Fibroblast of skin of left biceps (primary cell): ENCODE measurements at places on chromosomes 1 and 21.
A peak's percentile ranks its signal among the peaks of the same experiment; 100 is the strongest.

GRCh38 chr21:39463308-39463707 is 11.5 kb downstream of the SH3BGR start:
- DNase-seq: no peak

- DNase-seq: no peak
Measured at GRCh38 chr1:85449356-85449755, 15.6 kb downstream of the DDAH1 start.

DNA sequence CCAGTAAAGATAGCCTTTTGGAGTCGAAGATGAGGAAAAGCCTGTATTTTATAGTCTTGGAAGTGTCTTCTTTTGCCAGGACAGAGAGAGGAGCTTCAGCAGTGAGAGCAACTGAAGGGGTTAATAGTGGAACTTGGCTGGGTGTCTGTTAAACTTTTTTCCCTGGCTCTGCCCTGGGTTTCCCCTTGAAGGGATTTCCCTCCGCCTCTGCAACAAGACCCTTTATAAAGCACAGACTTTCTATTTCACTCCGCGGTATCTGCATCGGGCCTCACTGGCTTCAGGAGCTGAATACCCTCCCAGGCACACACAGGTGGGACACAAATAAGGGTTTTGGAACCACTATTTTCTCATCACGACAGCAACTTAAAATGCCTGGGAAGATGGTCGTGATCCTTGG is at the start of gene VCAM1:
TSS of gene VCAM1 (plus strand) at position 253 of the 400 bp plus-strand sequence. CDS start at position 372, 119 bp downstream.
- DNase-seq: no peak

DNA sequence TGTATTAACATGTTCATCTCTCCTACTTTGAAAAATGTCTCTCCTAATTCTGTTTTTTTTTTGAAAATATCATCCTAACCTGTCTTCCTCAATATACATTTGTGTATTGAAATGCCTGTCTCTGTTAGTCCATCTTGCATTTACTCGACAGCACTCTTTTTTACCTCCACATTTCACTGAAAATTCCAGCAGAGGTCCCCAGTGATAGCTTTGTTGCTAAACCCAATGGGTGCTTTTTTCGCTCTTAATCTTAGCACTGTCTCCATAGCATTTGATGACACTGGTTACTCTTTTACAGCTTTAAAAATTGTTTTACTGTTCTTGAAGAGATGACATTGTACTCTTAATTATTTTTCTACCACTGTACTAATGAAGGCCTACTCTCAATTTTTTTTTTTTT is 10.8 kb downstream of the OSBPL9 start:
- DNase-seq: peak; percentile 28

DNA sequence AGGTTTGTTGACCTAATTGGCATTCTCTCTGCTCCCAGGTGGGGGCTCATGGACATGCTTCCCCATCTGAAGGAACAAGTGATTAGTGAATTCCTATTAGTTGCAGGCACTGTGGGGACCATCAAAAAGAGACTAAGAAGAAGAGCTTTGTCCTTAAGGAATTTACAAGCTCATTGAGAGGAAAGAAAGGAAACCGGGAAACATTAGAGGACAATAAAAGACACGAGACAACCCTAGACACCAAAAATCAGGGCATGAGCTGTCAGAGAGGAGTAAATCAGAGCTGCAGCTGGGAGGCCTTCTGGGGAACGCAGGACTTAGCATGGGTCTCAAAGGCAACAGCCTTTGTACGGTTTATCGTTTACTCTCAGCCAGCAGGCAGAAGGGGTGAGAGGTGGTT is 45.1 kb downstream of the BACE2 start:
- no peak for DNase-seq

DNA sequence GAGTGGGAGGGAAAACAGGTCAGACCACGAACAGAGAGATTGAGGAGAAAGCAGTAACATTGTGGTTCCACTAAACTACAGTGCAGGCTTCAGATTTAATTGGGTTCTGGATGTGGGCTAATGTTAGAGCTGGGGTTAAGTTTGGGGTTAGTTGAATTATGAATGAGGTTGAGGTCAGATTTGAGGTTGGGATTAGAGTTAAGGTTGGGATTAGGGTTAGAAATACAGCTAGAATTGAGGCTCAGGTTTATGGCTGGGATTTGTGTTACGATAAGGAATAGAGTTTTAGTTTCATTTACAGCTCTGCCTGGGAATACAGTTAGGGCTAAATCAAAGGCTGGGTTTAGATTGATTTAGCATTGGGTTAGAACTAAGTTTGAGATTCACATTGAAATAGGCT is 1.8 kb upstream of the VSIG8 start:
- no peak for DNase-seq

- no peak for DNase-seq
Measured at GRCh38 chr1:208194944-208195343, 49.2 kb downstream of the PLXNA2 start.

DNA sequence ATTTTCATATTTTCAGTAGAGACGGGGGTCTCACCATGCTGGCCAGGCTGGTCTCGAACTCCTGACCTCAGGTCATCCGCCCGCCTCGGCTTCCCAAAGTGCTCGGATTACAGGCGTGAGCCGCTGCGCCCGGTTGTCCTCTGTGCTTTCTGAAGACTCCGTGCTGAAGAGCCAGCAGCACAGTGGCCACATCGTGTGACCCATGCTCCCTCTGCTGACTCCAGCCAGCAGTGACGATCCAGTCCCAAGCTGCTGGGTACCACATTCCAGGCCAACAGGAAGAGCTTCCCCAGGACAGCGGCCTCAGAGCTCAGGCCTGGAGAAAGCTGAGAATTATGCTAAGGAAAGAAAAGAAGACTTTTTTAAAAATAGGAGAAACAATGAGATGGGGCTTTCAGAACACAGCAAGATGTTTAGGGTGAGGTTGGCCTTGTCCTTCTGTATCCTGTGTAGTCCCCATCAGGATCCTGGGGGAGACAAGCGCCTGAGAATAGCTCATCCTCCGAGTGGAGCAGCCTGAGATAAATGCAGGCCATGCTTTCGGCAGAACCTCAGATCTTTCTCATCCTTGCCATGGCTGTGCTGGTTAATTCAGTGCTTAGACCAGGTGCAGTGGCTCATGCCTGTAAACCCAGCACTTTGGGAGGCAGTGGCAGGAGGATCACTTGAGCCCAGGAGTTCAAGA is 207.1 kb downstream of the SLC35F3 start:
- DNase-seq: no peak

GRCh38 chr1:14660801-14661200 is 62.3 kb downstream of the KAZN start:
- DNase-seq: no peak

GRCh38 chr21:23402929-23403520 is 2204.3 kb downstream of the MRPL39 start:
- DNase-seq: no peak

DNA sequence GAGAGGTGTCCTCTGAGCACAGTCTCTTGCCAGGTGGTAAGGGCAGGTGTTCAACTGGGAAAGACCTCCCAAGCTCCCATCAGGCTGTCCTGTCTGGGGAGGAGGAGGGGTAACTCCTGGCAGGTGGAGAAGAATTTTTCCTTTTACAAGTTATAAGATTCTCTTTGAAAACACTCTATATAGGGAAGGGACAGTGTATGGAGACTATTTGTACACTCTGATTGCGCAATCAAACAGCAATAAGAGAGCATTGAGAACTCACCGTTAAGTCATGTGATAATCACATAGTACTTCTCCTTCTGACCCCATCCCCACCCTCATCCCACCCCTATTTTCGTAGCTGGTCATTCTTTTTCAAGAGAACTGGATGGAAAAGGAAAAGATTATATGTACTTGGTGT is 179.3 kb upstream of the ZNF644 start:
- DNase-seq: no peak

DNA sequence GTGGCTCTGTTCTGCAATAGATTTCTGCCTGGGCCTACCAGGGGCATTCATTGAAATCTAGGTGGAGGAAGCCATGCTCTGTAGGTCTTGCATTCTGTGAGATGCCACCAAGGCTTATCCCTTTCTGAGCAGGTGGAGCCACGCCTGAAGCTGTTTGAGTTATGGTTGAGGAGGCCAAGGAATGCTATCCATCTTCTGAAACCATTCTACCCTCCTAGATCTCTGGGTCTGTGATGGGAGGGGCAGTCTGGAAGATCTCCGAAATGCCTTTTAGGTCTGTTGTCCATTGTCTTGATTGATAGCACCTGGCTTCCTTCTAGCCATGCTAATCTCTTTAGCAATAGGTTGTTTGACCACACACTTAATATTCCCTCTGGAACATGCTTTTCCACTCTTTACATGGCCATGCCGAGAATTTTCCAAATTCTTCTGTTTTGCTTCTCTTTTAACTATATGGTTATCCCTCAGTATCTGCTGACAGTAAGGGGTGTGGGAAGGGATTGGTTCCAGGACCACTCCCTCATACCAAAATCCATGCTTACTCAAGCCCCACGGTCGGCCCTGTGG is 45.2 kb downstream of the AK4 start:
- DNase-seq: no peak

- DNase-seq: no peak
Measured at GRCh38 chr21:34946385-34946840, 102.7 kb downstream of the RUNX1 start.

GRCh38 chr1:108610073-108610472 is 50.2 kb downstream of the EEIG2 start:
- DNase-seq: no peak

GRCh38 chr1:4931486-4931885 is 277.1 kb downstream of the AJAP1 start:
- no peak for DNase-seq

DNA sequence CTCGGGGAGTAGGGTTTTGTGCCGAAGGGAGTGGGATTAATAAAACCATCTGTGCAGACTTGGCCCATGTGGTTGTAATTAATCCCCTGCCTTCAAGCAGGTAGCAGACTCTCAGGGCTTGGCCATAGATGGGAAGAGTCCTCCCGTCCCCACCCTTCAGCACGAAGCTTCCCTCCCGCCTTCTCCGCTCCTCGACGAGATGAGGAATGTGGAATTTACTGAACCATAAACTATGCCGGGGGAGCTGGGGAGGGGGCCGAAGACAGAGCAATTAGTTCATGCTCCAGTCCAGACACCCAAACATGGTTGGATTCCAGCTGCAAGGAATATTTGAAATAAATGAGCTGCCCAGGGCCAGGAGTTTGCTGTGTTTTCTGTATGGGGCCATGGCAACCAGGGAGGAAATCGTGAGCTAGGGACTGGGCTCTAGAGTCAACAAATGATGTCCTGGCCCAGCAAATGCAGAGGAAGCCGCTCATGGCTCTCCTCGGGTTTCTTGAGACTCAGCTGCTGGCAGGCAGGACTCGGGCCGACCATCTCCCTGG is 78.8 kb downstream of the SPSB1 start:
- DNase-seq: peak; percentile 89

DNA sequence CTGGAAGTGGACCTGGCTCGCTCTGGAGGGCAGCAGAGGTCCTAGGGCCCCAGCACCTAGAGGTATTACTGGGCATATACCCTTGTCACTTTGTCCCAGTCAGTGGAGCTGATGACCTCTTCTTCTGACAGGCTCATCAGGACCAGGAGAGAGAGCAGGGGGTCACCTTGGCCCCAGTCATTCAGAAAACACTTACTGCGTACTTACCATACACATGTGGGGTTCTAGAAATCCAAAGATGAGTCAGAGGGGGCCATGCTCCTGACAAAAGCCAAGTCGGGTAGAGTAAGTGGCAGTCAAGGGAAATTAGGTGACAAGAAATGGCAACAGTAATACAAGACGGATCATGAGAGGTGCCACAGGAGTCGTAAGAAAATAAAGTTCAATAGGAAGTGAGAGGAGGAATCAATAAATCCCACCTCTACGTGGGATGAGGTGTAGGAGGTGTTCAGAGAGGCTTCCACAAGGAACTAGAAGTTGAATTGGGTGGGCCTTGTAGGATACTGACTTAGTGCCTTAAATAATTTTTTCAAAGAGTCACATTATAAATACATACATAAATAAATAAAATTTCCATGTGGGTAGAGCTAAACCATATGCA is 6.8 kb downstream of the KCNC4 start:
- no peak for DNase-seq

GRCh38 chr1:176416777-176417176 is 46.2 kb upstream of the PAPPA2 start:
- no peak for DNase-seq

DNA sequence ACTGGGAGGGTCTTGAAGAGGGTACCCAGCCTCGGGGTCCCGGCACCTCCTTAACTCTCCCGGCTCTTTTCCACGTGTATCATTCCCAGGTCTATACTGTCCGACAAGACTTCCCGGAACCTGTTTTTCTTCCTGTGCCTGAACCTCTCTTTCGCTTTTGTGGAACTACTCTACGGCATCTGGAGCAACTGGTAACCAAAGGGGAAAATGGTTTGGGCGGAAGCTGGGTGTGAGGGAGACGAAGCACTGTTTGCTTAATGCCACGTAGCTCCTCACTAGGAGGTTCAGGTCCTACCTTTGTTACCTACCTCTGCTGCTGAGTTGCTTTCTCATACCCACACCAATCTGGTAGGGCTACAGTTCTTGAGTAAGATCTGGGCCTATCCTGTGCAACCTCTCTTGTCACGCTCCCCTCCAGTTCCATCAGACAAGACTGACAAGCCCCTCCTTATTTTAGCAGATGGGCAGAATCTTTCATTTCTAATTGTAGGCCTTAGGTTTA is 642 bp downstream of the SLC30A7 start:
- DNase-seq: no peak

DNA sequence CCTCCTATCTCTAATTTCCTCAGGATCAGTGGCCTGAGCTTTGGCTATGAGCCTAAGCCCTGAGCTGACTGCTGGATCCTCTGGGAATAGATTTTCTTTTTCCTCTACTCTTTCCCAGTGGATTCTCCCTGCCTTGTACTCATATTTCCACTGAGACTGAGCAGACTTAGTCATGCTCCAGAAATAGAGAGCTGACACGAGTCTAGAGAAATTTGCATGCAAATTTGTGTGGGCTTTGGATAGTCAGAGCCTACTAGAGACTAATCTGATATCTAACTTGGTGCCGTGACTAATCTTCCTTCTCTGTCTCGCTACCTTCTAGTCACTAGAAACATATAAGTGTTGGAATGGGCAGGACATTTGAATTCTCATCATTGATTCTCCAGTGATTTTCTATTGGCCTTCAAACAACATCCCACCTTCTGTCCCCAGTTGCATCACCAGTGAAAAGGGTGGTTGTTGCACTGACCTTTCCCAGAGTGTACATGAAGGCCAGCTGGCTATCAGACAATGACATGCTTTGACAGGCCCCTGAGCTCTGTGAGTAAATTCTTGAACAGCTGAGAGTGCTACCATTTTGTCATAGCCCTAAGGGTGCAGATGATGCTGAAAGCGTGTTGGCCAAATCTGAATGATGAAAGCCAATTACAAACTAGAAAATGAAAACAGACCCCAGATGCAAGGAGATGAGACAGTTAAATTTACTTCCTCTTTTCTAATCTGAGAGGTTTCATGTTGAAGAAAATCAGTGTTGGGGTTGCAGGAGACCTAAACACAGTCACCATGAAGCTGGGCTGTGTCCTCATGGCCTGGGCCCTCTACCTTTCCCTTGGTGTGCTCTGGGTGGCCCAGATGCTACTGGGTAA is at the start of gene FCRLA:
TSS of gene FCRLA (plus strand) at position 748 of the 866 bp plus-strand sequence. CDS start at position 784, 36 bp downstream.
- peak; percentile 89 for DNase-seq
